Gastroesophageal sphincter (tissue), 4 donors: ENCODE measurements at places on chromosomes 3 and 15.

- no peak for ATAC-seq
Measured at GRCh38 chr3:134144694-134145093, 106.0 kb downstream of the RYK start.

DNA sequence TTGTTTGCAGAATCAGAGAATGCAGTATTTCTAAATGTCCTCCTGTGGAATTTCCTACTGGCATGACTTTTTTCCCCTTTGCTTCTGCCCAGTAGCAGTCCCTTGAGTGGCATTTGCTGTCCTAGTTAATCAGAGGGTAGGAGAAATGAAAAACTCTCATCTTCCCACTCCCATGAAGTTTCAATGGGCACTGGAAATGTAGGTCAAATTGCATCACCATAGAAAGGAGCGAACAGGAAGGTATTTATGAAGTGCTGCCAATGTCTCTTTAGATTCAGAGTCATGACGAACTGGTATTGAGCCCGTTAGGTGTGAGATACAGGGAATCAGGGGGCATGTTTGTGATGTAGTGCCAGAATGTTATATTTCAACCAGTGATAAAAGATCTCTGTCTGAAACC is 23.2 kb downstream of the ATXN7 start:
- ATAC-seq = no peak

- no peak for ATAC-seq
Measured at GRCh38 chr3:177337541-177338331, 140.5 kb upstream of the TBL1XR1 start.

- no peak for ATAC-seq
Measured at GRCh38 chr3:119413603-119414280, 49.7 kb downstream of the TMEM39A start.

DNA sequence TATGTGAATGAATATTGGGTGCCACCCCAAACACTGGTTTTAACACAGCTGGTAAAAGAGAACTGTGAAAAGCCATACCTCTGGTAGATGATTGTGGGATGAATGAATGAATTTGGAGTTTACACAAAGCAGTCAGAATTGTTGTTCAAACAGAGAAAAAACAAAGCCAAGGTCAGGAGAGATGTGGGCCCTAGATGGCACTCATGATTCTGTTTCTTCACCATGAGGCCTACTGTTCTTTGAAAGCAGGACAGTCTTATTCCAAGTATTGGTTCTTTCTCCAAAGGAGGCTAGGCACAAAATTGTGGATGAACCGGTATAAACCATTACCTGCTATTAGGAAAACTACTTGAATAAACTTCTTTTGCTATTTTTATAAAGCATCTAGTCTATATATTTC is 97.6 kb downstream of the SAMMSON start:
- ATAC-seq = no peak

DNA sequence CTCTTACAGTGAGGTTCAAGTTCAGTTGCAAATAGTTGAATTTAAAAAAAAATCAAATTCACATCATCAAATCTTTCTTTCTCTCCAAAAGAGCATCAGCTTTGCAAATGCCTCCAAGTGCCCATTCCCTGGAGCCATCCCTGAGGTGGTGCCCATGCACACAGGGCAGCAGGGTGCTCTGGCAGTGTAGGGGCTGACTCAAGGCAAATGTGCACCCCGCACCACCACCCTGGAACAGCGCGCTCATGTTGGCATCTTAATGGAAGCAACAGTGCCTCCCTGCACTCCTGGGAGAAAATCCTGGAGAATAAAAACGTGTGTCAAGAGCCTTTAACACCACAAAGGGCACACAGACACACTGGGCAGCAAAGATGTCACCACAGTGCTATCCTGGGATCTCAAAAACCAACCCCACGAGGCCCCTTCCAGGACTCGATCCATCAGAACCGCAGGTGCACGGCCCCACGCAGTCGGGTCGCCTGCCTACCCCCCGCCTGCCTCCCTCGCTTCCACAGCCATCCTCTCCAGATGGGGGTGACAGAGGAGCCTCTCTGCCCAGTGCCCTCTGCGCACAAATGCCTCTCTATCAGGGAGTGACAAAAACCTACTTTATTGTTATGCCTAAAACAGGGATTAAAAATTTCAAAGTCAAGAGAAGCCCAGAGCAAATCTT is 50.8 kb downstream of the NIPA2 start:
- ATAC-seq = no peak

GRCh38 chr15:90268415-90268814 is 2.9 kb downstream of the NGRN start:
- ATAC-seq = no peak

- no peak for ATAC-seq
Measured at GRCh38 chr3:152549263-152549662, 280.5 kb downstream of the MBNL1 start.

GRCh38 chr3:187957582-187957981 is 196.4 kb upstream of the LPP start:
- no peak for ATAC-seq

- no peak for ATAC-seq
Measured at GRCh38 chr15:52566889-52567288, 1.9 kb downstream of the ARPP19 start.

DNA sequence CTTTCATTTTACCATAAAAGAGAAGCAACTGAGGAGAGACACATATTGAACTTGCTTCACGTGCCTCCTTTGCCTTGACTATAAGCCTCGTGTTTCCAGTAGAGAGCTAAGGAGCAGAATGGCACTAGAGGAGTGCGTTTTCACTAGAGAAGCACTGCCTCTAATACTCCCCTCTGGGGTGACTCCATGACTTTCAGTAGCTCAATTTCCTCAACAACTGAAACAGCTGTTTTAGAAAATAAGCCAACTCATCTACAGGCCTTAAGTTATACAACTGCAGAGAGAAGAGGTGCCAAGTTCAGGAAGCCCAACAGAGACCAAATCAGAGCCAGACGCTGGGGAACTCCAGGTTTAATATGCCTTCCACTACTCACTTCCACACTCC is 1.9 kb downstream of the UBP1 start:
- no peak for ATAC-seq

- ATAC-seq = no peak
Measured at GRCh38 chr3:195455789-195456188, 13.0 kb upstream of the ACAP2 start.

DNA sequence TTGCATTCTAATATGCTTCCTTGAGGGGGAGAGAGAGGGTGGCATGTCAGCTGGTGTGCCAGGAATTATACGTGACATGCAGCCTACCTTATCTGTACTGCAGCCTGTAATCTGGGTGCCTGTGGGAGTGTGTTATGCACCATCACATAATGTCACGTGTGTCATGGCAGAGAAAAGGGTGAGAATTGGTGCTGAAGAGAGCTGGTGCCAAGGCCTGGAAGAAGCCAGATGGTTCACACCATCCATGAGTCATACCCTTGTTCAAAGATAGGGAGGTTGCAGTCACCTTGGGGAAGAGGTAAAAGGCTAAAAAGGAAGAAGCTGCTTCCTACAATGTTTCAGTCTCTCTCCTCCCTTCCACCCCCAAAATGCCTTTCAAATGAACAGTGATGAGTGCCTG is 5.3 kb downstream of the BRPF1 start:
- ATAC-seq = no peak

DNA sequence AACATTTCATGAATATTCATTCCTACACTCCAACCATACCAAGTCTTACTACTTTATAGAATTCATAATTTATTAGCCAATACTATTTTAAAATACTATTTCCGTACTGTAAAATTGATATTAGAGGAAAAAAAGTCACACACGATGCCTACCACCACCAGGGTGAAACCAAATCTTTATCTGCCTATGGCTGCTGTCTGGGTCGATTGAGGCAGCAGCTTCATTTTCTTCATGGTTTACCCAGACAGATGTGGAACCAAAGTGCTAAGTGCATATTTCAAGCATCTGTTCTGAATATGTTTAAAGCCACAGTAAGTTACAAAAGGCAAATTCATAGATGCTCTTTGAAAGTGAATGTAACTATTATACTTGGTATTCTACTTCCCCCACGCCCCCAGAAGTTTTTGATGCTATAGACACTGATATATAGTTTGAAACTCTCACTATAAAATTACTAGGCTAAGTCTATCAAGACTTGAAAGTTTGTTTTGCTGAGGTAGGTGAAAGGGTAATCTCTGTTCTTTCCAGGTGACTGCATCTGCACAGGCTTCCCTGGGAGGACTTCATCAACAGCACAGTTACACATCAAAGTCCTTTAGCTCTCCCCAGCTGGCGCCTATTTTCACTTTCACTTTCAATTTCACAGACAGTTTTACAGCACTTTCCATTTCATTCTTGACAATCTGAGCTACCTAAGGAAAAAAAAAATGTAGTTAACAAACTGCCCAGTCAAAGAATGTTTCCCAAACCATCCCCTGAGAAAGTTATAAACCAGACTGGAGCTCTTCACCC is 113.9 kb downstream of the POLQ start:
- no peak for ATAC-seq

DNA sequence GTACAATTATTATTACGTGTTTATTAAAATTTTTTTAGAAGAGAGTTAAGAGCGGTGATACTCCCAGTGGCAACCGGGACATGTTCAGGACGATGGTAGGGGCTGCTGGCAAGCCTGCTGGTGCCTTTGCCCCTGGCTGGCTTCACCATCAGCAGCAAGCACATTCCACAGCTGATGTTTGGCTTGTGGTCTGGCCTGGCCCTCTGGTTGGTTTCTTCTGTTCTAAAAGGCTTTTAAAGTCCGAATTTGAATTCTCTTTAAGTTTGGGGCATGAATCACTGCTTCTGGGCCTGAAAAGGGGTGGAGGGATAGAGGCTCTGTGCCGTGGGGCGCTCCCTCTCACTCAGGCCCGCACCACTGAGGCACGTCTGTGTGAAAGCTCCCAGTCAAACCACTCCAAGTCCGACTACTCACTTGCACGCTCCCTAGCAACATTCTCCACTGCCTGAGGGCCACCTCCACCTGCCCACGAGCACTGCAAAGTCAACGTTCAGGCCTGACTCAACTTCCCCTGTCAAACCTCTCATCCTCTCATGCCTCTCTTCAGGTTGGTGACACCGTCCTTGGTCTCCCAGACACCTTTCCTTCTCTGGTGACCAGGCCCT is 10.1 kb downstream of the ITGA11 start:
- no peak for ATAC-seq

GRCh38 chr3:176814285-176814684 is 383.0 kb downstream of the TBL1XR1 start:
- no peak for ATAC-seq

- ATAC-seq = no peak
Measured at GRCh38 chr15:52262364-52262763, 33.2 kb downstream of the MYO5C start.

- no peak for ATAC-seq
Measured at GRCh38 chr15:78317145-78317836, 17.9 kb upstream of the SKIC8 start.

DNA sequence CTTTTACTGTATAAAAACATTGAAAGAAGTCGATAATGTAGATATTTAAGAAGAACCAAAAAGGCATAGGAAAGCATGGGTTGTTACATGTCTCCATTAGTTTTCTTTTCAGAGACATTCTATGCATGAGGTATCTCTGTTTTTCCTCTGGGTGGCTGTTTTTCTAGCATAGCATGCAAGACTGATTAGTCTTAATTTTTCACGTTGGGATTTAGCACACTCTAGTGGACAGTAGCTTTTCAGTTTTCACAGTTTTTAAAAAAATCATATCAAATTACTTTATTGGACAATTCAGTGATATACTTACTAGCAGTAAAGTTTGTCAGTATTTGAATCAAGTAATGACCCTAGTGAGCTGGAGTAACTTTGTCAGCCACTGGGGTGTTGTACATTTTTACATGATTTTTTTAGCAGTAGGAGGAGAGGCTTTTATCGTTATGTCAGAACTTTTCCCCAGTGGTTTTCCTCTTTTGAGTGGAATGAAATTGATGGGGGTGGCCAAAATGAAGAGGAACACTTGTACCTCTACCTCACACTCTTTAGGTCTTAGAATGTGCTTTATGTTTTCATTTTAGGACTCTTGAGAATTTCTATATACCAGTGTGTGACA is 57.2 kb downstream of the SEC22A start:
- ATAC-seq = peak; percentile 31

- no peak for ATAC-seq
Measured at GRCh38 chr3:172675441-172676193, 35.2 kb downstream of the NCEH1 start.

DNA sequence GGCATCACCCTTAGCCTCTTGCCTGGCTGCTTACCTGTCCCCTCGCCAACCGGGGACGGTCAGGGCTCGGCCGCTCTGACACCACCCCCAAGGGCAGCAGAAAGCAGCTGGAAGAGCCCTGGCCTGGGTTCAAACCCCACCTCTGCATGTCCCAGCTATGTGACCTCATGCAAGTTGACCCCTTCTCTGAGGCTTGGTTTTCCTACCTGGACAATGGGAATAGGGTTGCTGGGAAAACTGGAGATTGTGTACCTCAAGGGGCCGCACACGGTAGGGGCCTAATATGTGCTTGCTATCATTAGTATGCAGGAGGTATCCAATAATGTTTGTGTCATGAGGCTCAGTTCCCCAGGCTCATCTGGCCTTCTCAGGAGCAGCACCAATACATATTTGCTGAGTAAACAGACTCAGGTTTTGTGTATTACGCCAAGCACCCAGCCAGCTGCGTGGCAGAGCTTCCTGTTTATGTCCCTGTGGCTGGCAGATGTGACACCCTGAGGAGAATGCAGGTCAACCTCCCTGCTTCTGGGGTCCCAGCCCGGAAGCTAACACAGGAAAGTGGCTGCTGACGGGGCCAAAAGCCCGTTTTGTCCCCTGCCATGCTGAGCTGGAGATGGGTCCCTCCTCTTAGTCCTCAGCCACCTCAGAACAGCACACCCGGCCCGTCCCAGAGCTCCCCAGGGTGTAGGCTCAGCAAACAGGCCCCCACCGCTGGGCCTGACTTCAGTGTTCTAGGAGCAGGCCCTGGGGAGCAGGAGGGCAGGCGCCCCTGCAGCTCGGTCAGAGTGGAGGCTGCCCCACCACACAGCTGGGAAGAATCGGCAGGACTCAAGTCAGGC is 29.7 kb downstream of the PLXND1 start:
- ATAC-seq = peak; percentile 50

DNA sequence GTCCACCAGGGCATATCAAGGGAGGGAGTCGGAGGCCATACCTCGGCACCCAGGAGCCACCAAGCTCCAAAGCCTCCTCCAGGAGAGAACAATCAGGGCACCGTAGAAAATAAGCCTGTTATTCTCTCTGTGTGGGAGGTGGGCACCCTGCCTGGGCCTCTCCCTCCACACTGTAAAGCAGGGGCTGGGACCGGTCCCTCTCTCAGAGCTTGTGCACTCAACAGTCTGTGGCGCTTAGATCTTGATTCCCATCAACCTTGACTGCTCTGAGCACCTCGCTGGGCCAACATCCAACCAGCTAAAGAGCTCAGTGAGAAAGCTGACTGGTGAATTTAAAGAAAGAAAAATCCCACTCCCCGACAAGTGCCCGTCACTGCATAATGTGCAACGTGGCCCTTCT is 53.0 kb downstream of the PCSK6 start:
- ATAC-seq = no peak
